Lung microvascular endothelial cell (primary cell): ENCODE measurements at places on chromosomes 2 and 18. TPM values are rescaled to one million over a fixed set of nuclear protein-coding genes. Genes with fewer than 3 reads are reported as not detected.

Gene SMYD1
- total RNA-seq, result not detected in 2 replicates

Gene RAPGEF4
- 13.9 and 17.3 TPM in 2 replicates for total RNA-seq

Gene MYCN
- 2.6 and 9.5 TPM in 2 replicates for total RNA-seq

Gene LAMA3
- total RNA-seq, result 2.4 and 2.8 TPM in 2 replicates

Gene ERFE
- total RNA-seq, result under 0.01 TPM in 1 of 2 replicates, not detected in the other

Gene CHRND
- total RNA-seq, result not detected in 2 replicates

Gene LOXHD1
- not detected in 2 replicates for total RNA-seq

Gene CXCR1
- total RNA-seq, result not detected in 2 replicates
